Activated gamma-delta T cell (primary cell): ENCODE measurements at places on chromosomes 2 and 18.

- DNase-seq = no peak
Measured at GRCh38 chr2:212897296-212897695, 254.1 kb downstream of the IKZF2 start.

- DNase-seq = no peak
Measured at GRCh38 chr2:68086166-68086565, 23.4 kb upstream of the C1D start.

- no peak for DNase-seq
Measured at GRCh38 chr2:180456801-180457200, 449.7 kb upstream of the CWC22 start.

- DNase-seq = no peak
Measured at GRCh38 chr2:230941202-230942180, 16.4 kb upstream of the GPR55 start.

GRCh38 chr2:6863792-6864191 is 1.9 kb downstream of the CMPK2 start:
- no peak for DNase-seq

DNA sequence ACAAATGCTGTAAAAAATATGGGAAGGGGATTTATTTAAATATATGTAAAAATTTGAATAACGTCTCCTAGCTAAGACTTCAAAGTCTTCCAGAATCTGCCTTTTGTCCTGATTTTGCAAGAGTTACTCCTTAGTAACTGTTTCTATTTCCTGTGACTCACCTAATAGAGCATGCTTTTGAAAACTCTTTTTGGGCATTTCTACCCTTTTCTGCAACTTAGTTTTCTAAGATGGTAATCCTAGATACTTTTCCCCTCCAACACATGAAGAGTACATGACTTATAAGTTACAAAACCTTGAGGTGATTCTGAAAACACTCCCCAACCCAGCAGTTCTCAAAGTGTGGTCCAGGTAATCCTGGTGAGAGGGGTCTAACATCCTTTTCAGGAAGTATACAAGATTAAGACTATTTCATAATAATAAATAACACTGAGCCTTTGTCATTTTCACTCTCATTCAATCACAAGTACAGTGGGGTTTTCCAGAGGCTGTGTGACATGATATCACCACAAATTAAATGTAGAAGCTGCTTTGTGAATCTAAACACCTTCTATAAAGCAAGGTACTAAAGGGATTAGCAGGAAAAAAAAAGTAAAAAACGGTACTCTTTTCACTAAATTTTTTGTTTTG is 31.9 kb downstream of the PPP4R3B start:
- no peak for DNase-seq

DNA sequence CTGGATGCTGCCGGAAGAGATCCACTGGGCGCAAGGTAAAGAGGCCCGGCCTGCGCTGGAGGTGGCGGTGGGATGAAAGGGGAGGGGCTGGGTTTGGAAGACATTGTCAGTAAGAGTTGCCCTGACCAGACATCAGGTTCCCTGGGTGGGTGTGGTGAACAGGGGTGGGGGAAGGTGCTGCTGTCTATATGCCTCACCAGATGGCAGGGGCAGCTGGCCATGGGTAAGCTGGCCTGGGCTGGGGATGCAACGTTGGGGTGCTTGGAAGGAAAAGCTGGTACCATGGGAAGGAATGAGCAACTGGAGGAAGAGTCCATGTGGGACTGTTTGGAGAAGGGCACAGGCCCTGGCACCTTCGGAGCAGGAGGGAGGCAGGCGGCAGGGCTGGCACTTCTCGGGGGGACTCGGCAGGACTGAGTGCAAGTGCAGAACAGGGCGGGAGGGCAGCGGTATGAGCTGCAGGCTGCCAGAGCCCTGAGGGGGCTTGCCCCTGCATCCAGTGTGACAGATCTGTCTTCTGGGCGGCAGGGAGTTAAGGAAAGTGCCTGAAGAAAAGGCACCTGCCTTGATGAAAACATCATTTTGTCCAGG is 146.4 kb downstream of the DYSF start:
- no peak for DNase-seq

DNA sequence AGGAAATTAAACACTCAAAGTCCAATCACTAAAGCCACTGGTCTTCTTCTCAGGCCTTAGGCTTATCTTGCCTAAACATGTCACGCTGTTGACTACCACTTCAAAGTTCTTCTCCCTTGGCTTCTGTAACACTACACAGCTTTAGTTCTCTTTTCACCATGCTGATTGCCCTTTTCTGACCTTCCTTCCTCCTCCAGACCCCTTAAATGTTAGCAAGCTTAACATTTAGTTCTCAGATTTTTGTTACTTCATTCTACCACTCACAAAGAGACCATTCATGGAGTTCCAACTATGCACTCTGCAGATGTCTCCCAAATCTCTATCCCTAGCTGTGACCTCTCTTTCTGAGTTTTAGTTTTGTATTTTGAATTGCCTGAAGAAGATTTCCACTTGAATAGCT is 64.4 kb downstream of the TTC21B start:
- no peak for DNase-seq

GRCh38 chr18:43914018-43914417 is 636.7 kb upstream of the SYT4 start:
- no peak for DNase-seq

GRCh38 chr2:50749216-50749615 is 282.7 kb downstream of the NRXN1 start:
- no peak for DNase-seq

DNA sequence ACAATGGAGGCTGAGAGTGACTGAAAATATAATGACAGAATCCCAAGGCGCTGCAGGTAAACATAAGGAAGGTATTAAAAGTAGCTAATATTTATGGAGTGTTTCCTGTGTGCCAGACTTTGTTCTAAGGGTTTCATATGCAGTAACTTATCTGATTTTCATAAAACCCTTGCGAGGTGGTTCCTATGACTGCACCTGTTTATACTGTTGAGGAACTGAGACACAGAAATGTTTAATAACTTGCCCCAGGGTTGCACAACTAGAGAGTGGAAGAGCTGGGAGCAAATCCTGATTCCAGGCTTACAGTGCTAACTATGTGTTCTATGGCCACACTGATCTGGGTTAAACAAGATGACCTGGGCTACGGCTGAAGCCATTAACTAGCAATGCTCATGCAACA is 2.4 kb downstream of the SP110 start:
- DNase-seq = no peak

DNA sequence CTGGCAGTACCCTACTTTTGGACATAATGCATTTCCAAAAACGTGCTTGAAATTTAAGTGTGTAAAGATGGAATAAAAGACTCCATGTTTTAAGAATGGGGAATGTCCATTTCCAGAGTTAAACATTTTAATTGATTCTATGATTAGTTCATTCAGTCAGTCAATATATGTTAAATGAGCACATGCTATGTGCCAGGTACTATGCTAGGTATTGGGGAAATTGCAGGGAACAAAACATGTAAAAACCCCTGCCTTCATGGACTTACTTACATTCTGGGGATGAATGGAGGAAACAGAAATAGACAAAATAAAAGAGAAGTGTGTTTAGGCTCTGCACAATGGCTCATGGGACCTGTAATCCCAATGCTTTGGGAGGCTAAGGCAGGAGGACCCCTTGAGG is 288.6 kb downstream of the MTX2 start:
- no peak for DNase-seq
